Cardiac septum (tissue), 1 donor: ENCODE measurements at places on chromosomes 1 and 21. TPM values are rescaled to one million over a fixed set of nuclear protein-coding genes. Genes with fewer than 3 reads are reported as not detected.

Gene PLA2G2C
- total RNA-seq, result not detected

Gene LAPTM5
- 14.2 TPM for total RNA-seq

DNA sequence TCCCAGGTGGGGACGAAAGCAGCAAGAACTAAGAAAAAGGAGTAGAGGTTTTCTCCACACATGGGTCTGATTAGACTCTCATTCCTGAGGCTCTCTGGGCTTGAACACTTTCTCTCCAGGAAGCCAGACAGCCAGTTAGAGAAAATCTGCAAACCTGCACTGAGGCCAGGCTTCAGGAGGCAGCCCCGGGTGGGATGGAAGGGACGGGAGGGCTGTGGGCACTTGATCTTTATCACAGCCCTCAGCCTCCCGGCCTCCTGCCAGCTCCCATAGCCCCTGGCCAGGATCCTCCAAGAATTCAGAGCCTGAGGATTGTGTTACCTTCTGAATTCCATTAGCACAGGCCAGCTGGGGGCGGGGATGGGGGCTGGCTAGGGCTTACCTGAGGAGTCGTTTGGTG, 40.1 kb downstream of the SERTAD4 start:
- no peak for DNase-seq

Gene MAPKAPK2
- total RNA-seq, result 242 TPM

Gene FCRLB
- total RNA-seq, result 0.38 TPM

DNA sequence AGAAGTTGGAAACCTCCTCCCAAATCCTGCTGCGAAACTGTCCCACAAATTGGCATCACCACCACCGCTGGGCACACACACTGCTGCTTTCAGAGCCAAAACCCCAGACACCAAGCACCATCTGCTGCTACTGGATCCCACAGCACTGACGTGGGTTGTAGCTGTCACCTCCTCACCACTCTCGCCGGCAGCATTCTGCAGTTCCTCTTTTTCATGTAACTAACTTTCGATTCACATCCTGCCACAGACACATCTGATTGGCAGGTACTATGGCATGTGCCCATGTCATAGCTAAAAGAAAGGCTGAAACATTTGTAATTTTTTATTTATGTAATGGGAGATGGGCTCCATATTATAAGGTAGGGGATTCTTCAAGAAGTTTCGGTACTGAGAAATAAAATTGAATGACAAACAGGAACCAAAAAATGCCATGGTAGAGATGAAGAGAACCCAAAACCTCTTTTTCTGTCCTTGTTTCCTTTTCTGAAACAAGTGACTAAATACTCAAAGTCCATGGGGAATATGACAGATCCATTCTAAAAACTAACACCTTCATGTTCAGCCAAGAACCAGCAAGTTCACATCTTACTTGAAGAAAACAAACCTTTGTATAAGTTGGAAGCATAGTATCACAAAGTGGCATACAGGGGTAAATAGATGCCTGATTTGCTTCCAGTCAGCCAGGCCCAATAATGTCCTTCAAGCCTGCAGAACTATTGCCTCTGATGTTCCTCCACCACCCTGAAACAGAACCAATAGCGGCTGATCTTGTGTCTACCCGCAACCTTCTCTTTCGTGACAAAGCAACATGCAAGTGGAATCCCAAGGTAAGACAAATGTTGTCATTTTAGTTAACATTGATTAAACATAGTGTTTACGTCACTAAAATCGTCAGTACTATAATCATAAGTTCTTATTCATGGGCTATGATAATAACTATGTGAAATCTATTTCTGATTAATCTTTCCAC, 26.6 kb upstream of the RGS13 start:
- DNase-seq, result peak; percentile 81

- no peak for DNase-seq
Observed at GRCh38 chr1:118716775-118717174, 271.4 kb downstream of the TBX15 start.

DNA sequence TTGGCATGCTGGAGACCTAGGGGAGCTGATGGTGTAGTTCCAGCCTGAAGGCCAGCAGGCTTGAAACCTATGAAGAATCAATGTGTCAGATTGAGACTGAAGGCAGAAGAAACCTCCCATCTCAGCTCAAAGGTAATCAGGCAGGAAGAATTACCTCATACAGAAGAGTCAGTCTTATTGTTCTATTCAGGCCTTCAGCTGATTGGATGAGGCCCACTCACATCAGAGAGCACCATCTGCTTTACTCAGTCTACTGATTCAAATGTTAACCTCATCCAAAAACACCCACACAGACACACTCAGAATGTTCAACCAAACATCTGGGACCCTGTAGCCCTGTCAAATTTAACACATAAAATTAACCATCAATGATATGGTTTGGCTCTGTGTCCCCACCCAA, 13.7 kb upstream of the CCN1 start:
- DNase-seq, result no peak

DNA sequence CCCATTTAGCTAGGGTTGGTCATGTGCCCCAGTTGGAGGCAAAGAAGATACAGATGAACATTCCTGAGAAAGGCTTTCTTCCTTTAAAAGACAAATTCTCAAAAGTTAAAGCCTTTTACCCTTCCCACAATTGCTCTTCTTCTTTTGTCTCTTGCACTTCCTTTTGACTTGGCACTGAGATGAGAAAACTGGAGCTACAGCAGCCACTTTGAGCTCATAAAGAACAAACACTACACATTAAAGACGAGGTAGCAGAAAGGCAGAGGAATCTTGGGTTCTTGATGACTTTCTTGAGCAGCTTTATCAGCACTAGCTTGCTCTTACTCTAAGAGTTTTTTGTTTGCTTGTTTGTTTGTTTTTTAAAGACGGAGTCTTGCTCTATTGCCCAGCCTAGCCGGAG, 92.2 kb downstream of the DAB1 start:
- DNase-seq, result no peak

GRCh38 chr1:170483051-170483450, 48.9 kb upstream of the GORAB start:
- DNase-seq, result no peak

DNA sequence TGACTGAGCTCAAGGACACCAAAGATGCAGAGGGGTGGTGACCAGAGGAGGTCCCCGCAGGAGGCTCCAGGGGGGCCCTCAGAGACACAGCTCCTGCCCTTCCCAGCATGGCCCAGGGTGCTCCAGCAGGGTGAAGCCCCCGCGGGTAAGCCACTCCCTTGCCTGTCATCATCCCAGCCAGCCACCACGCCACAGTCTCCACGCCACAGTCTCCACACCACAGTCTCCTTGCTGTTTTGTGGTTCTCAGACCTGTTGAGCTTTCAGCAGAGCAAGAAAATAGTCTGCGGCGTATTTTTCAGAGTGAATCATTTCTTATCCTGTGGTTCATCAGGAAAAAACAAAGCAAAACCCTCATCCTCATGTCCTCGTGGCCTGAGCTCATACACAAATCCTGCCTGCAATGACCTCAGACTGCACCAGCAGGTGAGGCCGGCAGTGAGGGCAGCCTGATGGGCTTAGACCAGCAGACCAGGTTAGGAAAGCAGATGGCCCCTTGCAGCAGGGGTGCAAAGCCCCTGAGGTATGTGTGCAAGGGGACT, 25.7 kb upstream of the ABCG1 start:
- no peak for DNase-seq

- DNase-seq, result no peak
Observed at GRCh38 chr21:14686466-14687267, 140.6 kb upstream of the SAMSN1 start.

DNA sequence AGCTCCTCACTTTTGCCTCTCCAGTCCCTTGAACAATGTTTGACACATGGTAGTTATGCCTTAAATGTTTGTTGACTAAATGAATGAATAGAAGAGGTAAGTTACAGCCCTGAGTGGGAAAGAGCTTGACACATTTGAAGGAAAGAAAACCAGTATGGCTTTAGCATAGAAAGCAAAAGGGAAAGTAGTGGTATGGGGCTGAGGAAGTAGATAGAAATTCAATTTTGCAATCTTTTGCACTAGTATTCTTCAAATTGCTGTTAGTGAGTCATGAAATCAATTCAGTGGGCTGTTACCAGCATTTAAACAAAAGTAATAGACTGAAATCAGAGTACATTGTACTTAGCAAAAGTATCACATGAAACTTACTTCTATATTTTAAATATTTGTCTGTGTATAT, 21.1 kb downstream of the PLA2G4A start:
- DNase-seq, result no peak

- no peak for DNase-seq
Observed at GRCh38 chr1:152035539-152036266, 1.1 kb downstream of the S100A11 start.

Gene ARHGEF16
- 0.57 TPM for total RNA-seq

Gene GIPC2
- 4.0 TPM for total RNA-seq

- DNase-seq, result no peak
Observed at GRCh38 chr1:213530611-213531320, 457.0 kb upstream of the PROX1 start.

DNA sequence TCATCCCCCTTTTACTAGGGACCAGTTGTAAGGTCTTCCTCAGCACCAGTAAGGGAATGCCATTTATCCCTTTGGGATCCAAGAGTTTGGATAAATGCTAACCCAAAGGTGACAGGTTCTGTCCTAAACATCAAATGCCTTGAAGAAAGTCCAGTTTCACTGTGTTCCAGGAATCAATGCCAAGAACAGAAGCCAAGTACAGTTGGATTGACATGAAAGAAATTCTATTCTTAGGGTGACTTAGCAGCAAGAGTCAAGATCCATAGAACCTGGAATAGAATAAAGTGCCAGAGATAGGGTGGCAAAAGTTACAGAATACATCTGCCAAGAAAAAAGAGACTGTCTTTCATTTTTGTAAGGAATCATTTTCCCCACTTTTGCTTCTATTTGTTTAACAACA, 94.9 kb upstream of the ADAMTS5 start:
- DNase-seq, result no peak

GRCh38 chr1:198024782-198025181, 107.6 kb downstream of the LHX9 start:
- no peak for DNase-seq

DNA sequence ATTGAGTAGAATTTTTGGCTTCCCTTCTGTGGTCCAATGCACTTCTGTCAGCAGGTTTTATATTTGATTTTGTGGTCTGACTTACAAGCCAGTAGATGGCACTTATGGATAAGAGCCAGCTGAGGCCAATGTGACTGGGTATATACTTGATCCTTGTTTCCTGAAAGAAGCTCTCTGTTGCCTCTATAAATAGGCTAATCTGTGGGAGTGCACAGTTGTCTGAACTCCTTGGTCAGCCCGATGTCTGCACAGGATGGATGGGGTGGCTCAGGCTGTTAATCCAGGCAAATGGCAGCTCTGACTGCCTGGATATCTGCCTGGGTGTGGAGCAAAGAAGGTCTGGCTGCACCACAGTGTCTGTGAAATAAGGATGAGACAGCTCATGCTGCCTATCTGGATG, 1183.7 kb upstream of the PRMT6 start:
- no peak for DNase-seq

Gene OLFML2B
- total RNA-seq, result 6.4 TPM

DNA sequence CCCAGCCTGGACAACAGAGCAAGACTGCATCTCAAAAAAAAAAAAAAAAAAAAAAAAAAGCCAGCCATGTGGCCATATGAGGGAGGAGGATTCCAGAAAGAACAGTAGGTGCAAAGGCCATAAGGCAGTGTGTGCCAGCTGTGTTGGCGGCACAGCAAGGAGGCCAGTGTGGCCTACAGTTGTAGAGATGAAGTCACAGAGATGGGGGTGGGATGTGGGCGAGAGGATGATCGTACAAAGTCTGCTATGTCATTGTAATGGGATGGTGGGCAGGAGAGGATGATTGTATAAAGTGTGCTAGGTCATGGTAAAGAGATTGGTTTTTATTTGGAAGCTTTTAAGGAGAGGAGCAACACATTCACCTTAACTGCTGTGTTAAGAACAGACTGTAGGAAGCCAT, 9.8 kb upstream of the CR1 start:
- DNase-seq, result no peak

Gene AMY1B
- total RNA-seq, result not detected

- peak; percentile 10 for DNase-seq
Observed at GRCh38 chr1:44531785-44532566, 126.9 kb downstream of the RNF220 start.

GRCh38 chr1:19468397-19468956, 16.9 kb downstream of the CAPZB start:
- DNase-seq, result no peak

- DNase-seq, result peak; percentile 58
Observed at GRCh38 chr1:2972879-2973575, 48.2 kb upstream of the ACTRT2 start.

DNA sequence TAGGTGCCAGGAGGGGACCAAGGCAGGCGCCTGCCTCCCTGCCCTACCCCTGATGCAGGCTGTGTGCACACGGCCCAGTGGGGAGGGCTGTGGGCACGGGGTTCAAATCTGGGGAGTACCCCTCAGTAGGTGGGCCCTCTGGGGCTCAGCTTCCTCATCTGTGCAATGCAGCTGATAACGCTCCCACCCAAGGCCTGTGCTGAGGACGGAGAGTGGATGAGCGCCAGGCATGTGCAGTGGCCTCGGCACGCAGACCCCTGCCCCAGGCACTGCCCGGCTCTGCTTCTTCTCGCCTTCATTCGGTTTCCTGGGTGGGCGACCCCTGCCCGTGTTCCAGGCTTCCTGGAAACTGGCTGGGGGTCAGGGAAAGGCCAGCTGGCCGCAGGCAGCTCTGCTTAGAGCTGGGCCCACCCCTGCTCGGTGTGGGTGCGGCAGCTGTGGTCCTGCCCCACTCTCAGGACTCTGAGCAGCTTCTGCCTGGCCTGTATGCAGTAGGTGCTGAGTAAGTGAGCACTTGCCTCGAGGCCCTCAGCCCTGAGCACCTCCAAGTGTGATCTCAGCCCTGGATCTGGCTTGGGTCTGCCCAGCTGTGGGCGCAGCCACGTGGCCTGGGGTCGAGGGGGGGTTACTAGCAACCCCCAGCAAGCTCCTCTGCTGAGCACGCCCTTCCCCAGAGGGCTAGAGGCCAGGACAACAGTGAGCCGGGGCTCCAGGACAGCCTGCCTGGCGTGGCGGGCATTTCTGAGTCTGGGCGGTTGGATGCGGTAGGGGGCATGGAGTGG, 11.9 kb upstream of the TNFRSF14 start:
- no peak for DNase-seq

DNA sequence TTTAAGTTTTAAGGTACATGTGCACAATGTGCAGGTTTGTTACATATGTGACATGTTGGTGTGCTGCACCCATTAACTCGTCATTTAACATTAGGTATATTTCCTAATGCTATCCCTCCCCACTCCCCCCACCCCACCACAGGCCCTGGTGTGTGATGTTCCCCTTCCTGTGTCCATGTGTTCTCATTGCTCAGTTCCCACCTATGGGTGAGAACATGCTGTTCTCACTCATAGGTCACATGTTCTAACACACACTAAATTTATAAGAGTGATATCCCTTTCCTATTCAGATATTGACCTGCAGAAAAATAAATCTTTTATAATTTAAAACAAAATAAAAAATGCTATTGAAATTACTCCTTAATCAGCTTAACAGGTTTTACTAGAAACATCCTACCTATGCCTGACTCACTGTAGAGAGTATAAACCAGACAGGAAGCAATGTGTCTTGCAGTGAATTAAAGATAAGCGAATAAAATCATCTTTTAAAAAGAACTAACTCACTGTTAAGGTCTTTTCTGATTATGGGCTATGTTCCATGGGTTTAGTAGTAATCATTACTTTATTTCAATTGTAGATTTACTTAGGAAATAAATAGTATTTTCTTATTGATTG, 82.0 kb upstream of the DPH5 start:
- no peak for DNase-seq
